CD14-positive monocyte (primary cell): ENCODE measurements at places on chromosomes 16 and 17.

DNA sequence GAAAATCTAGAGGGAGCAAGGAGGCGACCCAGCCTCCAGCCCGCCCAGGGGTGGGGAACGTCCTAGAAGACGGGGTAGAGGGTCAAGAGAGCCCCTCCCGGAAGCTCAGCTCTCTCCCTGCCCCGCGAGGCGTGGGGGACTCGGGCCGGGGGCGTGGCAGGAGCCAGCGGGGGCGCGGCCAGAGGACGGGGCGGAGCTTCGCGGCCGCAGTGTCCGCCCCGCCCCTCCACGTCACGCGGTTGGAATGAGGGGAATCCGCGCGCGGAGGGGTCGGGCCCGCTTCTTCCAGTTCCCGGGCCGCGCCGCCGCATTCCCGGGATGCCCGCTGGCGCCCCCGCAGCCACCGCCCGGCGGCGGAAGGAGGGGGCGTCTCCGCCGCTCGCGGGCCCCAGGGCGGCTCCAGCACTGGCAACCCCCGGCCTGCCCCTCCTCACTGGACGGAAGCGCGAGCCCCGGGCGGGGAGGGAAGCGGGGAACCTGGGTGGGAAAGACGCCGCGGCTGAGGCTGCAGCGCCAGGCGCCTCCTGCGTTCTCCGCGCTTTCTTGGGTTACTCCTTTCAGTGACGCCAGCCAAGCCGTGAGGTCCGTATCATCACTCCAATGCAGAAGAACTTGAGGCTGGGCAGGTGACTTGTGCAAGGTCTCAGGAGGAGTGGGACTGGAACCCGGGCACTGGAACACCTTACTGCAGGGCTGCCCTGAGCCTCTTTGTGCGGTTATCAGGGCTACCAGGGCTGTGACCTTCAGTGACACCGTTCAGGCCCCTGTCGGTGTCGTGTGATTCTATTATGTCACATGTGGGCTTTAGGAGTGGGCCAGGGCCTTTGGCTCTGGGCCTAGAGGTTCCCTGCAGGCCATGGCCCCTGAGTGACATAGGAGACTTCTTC is 4.3 kb downstream of the MYO1C start:
- H3K4me1 ChIP-seq, result peaks cover 70% of the 10 kb centered on the region
- H3K4me3 ChIP-seq, result peak overlapping the region; percentile 51
- peaks cover 10% of the 10 kb centered on the region for H3K27me3 ChIP-seq

- no peak overlapping the region for H3K4me3 ChIP-seq
- no peaks in the 10 kb centered on the region for H3K27me3 ChIP-seq
- peak overlapping the region; percentile 92 for H3K27ac ChIP-seq
- peaks cover 13% of the 10 kb centered on the region for H3K36me3 ChIP-seq
- peak; percentile 98 for DNase-seq
Measured at GRCh38 chr16:17173281-17173680, 297.5 kb downstream of the XYLT1 start.

DNA sequence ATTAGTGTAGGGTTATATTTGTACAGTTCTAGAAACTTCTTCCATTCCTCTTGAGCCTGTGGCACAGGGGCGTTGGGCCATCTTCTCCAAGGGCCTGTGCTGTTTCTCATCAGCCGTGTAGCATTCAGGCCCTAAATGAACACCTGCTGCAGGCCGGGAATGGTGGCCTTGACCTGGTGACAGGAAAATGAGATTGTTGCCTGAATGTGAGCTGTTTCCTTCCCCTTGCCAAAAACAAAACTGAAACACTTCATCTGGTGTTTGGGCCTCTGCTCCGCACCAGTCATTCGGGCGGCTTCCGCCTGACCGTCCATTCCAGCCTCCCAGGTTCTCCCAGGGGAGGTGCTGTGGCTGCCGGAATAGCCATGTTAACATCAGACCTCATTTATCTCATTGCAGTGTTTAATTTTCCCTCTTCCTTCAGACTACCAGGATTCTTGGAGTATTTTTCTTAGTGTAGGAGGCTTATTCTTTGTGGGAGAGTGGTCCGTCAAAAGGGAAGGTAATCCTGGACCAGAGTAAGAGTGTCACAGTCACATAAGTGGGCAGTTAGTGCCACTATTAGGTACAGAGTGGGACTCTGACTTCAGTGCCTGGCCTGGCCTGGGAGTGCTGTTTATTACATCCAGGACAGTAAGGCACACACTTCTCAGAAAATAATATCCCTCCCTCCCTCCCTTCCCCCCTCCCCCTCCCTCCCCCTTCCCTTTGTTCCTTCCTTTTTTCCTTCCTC is 61.9 kb downstream of the WWP2 start:
- H3K27me3 ChIP-seq, result no peaks in the 10 kb centered on the region
- H3K27ac ChIP-seq, result peak overlapping the region; percentile 32
- peak overlapping the region; percentile 21 for H3K4me3 ChIP-seq
- peaks cover 8% of the 10 kb centered on the region for H3K4me1 ChIP-seq
- H3K36me3 ChIP-seq, result peaks cover 60% of the 10 kb centered on the region

GRCh38 chr16:8729779-8730334 is 55.4 kb downstream of the ABAT start:
- no peaks in the 10 kb centered on the region for H3K27me3 ChIP-seq
- DNase-seq, result peak; percentile 56
- no peaks in the 10 kb centered on the region for H3K36me3 ChIP-seq
- H3K4me3 ChIP-seq, result no peak overlapping the region

DNA sequence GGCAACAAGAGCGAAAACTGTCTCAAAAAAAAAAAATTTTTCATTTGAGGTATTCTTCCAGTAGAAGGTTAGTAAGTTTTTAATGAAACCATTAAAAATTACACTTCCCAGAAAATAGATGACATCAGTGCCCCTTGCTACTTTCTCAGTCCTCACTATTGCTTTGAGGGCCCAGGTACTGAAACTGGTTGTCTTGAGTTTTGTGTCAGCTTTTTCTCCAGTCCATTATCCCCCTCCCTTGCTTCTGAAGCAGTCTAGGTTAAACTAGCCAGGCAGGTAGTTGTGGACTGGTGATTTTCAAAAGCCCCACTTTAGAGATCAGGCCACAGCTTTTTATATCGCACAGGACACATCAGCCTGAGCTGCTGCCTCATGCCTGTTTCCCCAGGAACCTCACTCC is 10.9 kb downstream of the SMCR8 start:
- peaks cover 13% of the 10 kb centered on the region for H3K4me1 ChIP-seq
- H3K36me3 ChIP-seq, result peaks cover 98% of the 10 kb centered on the region
- DNase-seq, result no peak
- H3K27ac ChIP-seq, result peak overlapping the region; percentile 73

GRCh38 chr16:88971371-88972097 is 5.5 kb downstream of the CBFA2T3 start:
- H3K27ac ChIP-seq, result peak overlapping the region; percentile 85
- H3K4me3 ChIP-seq, result peak overlapping the region; percentile 61
- peaks cover 97% of the 10 kb centered on the region for H3K4me1 ChIP-seq

DNA sequence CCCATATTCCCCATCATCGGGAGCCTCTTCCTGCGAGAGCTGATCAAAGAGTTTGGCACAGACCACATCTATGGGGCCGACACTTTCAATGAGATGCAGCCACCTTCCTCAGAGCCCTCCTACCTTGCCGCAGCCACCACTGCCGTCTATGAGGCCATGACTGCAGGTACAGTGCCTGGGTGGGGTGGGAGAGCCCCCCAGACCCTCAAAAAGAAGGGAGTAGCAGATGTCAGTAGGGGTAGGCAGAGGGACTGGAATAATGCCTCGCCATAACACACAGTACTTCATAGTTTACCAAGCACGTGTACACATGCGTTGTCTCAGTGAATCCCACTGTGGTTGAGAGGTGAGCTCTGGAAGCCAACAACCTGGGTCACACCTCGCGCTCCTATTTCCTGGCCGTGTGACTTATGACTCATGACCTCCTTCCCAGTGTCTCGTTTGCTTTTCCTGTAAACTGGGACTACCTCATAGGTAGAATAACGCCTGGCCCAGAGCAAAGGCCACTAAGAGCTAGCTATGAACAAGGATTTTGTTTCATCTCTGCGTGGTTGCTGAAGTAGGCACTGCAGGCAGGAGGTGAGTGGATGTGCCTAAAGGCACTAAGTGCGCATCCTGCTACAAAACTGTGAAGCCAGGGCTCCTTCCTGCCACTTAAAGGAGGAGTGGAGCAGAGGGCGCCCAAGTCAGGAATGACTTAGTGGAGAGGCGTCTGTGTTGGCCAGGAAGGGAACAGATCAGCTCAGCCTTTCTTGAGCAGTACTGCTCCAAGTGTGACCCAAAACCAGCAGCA is 5.2 kb downstream of the NAGLU start:
- H3K36me3 ChIP-seq, result peaks cover 48% of the 10 kb centered on the region
- no peak overlapping the region for H3K4me3 ChIP-seq
- H3K27ac ChIP-seq, result no peak overlapping the region
- H3K27me3 ChIP-seq, result no peaks in the 10 kb centered on the region
- DNase-seq, result no peak

- peaks cover 13% of the 10 kb centered on the region for H3K27me3 ChIP-seq
- peaks cover 2% of the 10 kb centered on the region for H3K36me3 ChIP-seq
- peak overlapping the region; percentile 97 for H3K4me3 ChIP-seq
Measured at GRCh38 chr16:67244387-67245185, 2.7 kb downstream of the FHOD1 start.

DNA sequence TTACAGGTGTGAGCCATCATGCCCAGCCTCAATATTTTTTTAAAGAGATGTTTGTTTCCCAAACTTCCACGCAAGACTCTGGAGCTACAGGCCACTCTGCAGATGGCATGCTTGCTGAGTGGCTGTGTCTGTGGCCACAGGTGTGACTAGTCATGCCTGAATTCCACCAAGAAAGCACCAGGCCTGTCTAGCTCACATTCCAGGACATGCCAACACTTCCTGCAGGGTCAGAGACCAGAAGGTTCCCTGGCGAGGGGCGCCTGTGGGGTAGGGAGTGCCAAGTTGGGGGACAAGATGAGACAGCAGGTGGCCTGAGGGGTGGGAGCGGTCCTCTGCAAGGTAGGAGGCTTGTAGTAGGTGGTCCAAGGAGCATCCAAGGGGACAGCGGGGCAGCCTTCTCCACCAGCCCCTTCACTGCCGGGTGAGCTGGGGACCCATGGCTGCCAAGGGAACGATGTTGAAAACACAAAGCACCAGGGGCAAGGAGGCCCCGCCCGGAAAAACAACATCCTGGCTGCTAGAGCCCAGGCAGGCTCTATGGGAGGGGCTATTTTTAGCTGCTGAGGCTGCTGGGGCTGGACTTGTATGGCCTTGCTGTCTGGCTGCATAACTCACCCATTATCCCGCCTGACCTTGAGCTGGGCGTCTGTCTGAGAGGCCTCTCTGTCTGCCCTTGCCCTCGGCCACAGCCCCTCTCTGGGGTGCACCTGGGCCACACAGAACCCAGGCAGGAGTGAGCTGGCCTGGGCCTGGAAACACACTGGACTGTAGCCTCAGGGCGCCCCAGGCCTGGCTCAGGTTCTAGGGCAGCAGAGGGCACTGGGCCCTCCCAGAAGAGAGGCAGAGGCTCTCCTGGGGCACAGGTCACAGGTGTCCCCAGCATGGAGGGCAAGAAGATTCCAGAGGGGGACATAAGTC is 5.7 kb downstream of the TRIM47 start:
- H3K36me3 ChIP-seq, result no peaks in the 10 kb centered on the region
- no peak for DNase-seq
- no peak overlapping the region for H3K27ac ChIP-seq
- peaks cover 24% of the 10 kb centered on the region for H3K27me3 ChIP-seq
- H3K4me3 ChIP-seq, result no peak overlapping the region

DNA sequence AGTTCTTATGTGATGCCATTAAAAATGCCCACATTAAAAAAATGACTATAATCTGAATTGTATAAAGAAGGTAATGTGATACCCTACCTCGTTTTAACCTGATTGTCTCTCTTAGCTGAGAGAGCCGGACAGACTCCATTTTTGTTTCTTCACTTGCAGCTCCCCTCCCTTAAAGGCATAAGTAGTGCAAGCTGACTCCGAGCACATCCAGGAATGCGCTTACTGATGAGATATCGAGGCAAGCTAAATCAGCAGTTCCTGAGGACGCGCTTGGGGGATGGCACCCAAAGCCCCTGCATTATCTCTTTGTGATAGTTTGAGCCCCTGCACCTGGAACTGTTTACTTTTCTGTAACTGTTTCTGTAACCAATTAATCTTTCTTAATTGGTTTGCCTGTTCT is 6.3 kb downstream of the KRT24 start:
- peaks cover 15% of the 10 kb centered on the region for H3K27me3 ChIP-seq
- H3K4me3 ChIP-seq, result no peak overlapping the region
- no peak overlapping the region for H3K27ac ChIP-seq

- H3K4me1 ChIP-seq, result no peaks in the 10 kb centered on the region
- H3K27me3 ChIP-seq, result no peaks in the 10 kb centered on the region
- H3K27ac ChIP-seq, result no peak overlapping the region
- no peaks in the 10 kb centered on the region for H3K36me3 ChIP-seq
Measured at GRCh38 chr16:54135361-54136275, 151.0 kb downstream of the IRX3 start.

- no peak within 1 kb of the TSS for H3K27ac ChIP-seq
- no peaks in the 10 kb centered on the region for H3K27me3 ChIP-seq
- no peak within 1 kb of the TSS for H3K4me3 ChIP-seq
Measured at GRCh38 chr17:43661699-43662412, at the start of gene MEOX1. Gene MEOX1, minus strand, starts transcription at chr17:43661922. Its CDS starts 388 bp downstream, at chr17:43661534.

DNA sequence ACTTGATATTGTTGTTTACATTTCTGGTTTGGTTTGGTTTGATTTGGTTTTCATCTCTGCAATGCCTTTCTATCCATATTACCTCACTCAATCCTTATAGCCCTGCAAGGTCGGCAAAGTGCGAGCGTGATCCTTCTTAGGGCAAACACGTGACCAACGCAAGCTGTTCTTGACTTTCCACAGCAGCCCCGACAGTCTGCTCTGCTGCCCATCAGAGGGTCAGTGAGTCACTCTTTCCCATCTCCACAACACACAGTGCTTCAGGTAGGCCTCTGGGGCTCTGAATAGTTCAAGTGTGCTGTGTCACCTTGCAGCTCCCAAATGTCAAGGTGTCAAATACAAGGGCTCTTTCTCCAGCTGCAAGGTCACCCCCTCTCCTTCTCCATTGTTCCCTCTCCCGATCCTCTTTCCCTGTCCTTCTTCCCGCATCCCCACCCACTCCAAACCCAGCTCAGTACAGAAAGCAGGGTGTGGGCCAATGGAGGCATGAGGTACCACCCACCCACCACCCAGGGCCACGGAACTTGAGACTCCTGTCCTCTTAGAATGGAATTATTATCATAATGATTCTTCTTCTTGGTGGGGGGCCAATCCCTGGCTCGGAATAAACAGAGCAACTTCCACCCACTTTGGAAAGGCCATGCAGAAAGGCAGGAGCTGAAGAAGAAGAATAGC is 139.7 kb downstream of the SLC39A11 start:
- H3K36me3 ChIP-seq, result peaks cover 6% of the 10 kb centered on the region
- no peak overlapping the region for H3K27ac ChIP-seq
- no peak overlapping the region for H3K4me3 ChIP-seq
- H3K4me1 ChIP-seq, result no peaks in the 10 kb centered on the region

DNA sequence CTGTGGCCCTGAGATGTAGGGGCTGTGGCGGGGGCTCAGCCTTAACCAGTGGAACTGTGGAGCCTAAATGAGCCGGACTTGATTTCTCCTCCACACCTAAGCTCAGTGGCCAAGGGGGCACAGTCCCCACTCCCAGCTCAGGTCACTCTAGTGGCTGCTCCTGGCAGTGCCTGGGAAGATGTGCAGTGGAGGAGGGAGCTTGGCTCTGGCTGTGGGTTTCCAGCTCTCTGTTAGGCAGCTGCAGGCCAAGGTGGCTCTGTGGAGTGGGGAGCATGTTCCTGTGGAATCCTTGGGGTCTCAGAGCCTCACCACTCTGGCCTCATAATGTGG is 76.3 kb downstream of the AMFR start:
- H3K27ac ChIP-seq, result no peak overlapping the region
- H3K4me1 ChIP-seq, result no peaks in the 10 kb centered on the region
- H3K36me3 ChIP-seq, result no peaks in the 10 kb centered on the region
